Fibroblast of villous mesenchyme (primary cell): ENCODE measurements at places on chromosomes 16 and 17.

DNA sequence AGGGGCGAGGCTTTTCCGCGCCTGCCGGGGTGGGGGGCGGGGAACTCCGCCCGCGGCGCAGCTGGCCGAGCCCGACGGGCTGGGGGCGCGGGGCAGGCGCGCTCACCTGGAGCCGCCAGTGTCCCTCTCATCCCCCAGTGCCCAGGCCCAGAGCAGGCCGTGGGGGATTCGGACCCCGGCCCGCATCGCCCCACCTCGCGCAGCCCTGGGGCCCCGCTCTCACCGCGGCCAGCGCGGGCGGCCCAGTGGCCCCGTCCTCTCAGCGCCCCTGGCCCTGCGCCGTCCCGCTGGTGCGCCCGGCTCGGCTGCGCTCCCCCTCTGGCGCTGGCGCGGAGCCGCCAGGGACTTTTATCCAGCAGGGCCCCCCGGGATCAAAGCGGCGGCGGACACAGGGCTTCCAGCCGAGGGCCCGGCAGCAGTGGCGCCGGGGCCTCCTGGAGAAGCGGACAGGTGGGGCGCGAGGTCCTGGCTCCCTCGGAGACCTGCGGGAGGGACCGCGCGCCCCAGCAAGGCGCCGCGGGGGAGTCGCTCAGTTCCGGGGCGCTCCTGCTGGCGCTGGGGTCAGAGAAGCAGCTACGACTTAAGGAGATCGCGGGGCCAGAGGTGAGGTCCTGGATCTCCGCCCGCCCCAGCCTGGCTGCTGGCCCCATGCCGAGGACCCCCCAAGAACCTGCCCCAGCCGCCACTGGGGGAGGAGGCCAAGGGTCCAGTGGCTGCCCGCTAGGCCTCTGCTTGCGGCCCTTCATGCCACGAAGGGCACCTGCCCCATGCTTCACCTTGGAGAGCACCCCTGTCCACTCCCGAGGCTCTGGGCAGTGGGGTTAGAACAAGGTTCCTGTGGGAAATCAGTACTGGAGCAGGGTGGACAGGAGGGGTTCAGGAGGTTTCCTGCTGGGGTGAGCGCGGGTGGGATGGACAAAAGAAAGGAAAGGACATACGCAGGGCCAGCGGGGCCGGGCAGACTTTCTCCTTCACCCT is 823 bp upstream of the NOTUM start:
- no peak for DNase-seq

GRCh38 chr16:11915114-11915643 is 577 bp downstream of the GSPT1 start:
- DNase-seq = peak; percentile 27

GRCh38 chr16:10609402-10609774 is 29.0 kb upstream of the EMP2 start:
- DNase-seq = peak; percentile 47

DNA sequence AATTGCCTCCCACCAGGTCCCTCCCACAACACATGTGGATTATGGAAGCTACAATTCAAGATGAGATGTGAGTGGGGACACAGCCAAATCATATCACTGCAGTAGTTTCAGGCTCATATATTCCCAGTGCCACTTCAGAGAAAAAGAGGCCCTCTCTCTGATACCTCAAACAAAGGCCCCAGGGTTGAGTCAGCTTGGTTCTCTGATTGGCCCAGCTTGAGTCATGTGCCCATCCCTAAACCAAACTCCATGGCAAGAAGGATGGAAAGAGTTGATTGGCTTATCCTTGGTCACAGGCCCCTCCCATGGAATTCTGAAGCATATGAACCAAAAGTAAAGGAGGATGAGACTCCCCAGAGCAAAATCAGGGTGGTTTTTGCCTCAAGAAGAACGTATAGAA is 75.9 kb upstream of the IRX6 start:
- DNase-seq = no peak

GRCh38 chr16:31347445-31347844 is 7.5 kb upstream of the ITGAX start:
- no peak for DNase-seq

DNA sequence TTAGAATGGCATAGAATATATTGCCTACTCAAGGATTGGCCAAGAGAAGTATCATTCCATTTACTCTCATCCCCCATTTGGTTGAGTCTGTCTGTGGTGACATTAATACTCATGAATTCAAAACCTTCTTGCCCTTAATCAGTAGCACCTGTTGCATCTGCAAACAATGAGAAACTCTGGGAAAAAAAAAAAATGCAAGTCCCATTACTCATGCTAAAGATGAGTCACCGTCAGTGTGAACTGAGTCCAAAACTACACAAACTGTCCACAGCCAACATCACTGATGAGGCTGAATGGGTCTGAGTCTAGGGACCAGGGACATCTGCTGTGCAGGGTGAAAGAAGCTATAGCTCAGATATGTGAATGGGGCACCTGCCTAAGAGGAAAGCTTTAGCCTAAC is 96.9 kb upstream of the ADAMTS18 start:
- DNase-seq = peak; percentile 11

- DNase-seq = no peak
Observed at GRCh38 chr17:78026381-78026780, 67.9 kb downstream of the TNRC6C start.

GRCh38 chr16:83878838-83879237 is 20.1 kb upstream of the MLYCD start:
- peak; percentile 73 for DNase-seq

- DNase-seq = no peak
Observed at GRCh38 chr17:40024901-40025300, 9.7 kb downstream of the CSF3 start.
